ENCODE measurements at places on chromosomes 16 and 17. TPM values are rescaled to one million over a fixed set of nuclear protein-coding genes. Genes with fewer than 3 reads are reported as not detected.

The MVP gene
- total RNA-seq: 450 TPM

The TMEM92 gene
- 11.1 TPM for total RNA-seq

The SIAH1 gene
- 27.9 TPM for total RNA-seq

The OTOA gene
- not detected for total RNA-seq

The KRTAP9-2 gene
- not detected for total RNA-seq

The CBX8 gene
- 5.0 TPM for total RNA-seq

The KRTAP4-11 gene
- total RNA-seq: not detected

The ABCA10 gene
- 2.3 TPM for total RNA-seq

The SLC47A1 gene
- total RNA-seq: 1.0 TPM

The TIGD7 gene
- 3.1 TPM for total RNA-seq

The NFE2L1 gene
- total RNA-seq: 264 TPM

The CCL11 gene
- total RNA-seq: 10.9 TPM

The STAC2 gene
- 0.15 TPM for total RNA-seq

- no peak overlapping the region for H3K27ac ChIP-seq
- H3K36me3 ChIP-seq: no peaks in the 10 kb centered on the region
- no peaks in the 10 kb centered on the region for H3K4me1 ChIP-seq
- H3K27me3 ChIP-seq: no peaks in the 10 kb centered on the region
- no peak overlapping the region for H3K4me3 ChIP-seq
- no peak for DNase-seq
Measured at GRCh38 chr16:9533042-9533441, 441.6 kb downstream of the HAPSTR1 start.

- no peaks in the 10 kb centered on the region for H3K27me3 ChIP-seq
- no peaks in the 10 kb centered on the region for H3K36me3 ChIP-seq
- no peaks in the 10 kb centered on the region for H3K4me1 ChIP-seq
- peak; percentile 63 for DNase-seq
- no peak overlapping the region for H3K4me3 ChIP-seq
Measured at GRCh38 chr17:3843935-3844516, 2.0 kb downstream of the NCBP3 start.

GRCh38 chr17:74204474-74204873 lies 996 bp downstream of the RPL38 start:
- no peak for DNase-seq
- peak overlapping the region; percentile 62 for H3K27ac ChIP-seq
- peaks cover 6% of the 10 kb centered on the region for H3K36me3 ChIP-seq
- peak overlapping the region; percentile 67 for H3K4me3 ChIP-seq
- peaks cover 13% of the 10 kb centered on the region for H3K27me3 ChIP-seq

GRCh38 chr17:76079956-76080767 lies 1.2 kb downstream of the ZACN start:
- no peak for DNase-seq
- no peak overlapping the region for H3K4me3 ChIP-seq
- peaks cover 18% of the 10 kb centered on the region for H3K4me1 ChIP-seq
- no peak overlapping the region for H3K27ac ChIP-seq

GRCh38 chr17:79834565-79835469 lies 4.4 kb downstream of the CBX4 start:
- H3K4me3 ChIP-seq: no peak overlapping the region
- H3K4me1 ChIP-seq: peaks cover 25% of the 10 kb centered on the region
- no peaks in the 10 kb centered on the region for H3K36me3 ChIP-seq
- no peak overlapping the region for H3K27ac ChIP-seq

DNA sequence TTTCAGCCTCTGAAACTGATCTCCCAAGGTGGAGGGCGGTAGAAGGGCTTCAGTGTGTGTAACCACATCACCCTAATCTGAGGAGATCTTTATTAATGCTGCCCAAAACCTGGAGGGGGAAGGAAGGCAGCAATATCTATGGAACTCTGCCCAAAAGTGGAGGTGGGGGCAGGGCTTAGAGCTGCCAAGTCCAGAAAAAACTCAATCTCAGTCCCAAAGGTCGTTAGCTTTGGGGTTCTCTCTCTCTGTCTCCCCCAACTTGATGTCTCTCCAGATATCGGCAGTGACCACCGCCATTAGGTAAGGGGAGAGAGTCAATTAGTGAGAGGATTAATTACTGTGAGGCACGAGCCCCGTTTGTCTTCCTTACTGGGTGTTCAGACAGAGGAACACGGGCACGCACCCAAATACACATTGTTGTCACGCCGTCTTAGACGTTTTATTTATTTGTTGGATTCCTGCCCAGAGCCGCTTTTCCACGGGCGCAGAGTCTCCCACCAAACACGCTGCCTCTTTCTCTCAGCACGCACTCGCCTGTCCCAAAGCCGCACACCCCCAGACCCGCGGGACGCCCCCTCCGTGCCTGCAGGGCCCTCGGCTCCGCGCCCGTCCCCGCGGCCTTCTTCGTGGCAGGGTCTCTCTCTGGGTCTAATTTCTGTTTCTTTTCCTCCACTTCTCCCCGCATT lies 5.4 kb upstream of the LHX1 start:
- no peak overlapping the region for H3K27ac ChIP-seq
- DNase-seq: no peak
- no peaks in the 10 kb centered on the region for H3K36me3 ChIP-seq
- no peak overlapping the region for H3K4me3 ChIP-seq

- H3K4me1 ChIP-seq: no peaks in the 10 kb centered on the region
- no peak for DNase-seq
- H3K36me3 ChIP-seq: no peaks in the 10 kb centered on the region
- H3K27ac ChIP-seq: no peak overlapping the region
Measured at GRCh38 chr17:27283060-27283459, 10.9 kb upstream of the WSB1 start.

DNA sequence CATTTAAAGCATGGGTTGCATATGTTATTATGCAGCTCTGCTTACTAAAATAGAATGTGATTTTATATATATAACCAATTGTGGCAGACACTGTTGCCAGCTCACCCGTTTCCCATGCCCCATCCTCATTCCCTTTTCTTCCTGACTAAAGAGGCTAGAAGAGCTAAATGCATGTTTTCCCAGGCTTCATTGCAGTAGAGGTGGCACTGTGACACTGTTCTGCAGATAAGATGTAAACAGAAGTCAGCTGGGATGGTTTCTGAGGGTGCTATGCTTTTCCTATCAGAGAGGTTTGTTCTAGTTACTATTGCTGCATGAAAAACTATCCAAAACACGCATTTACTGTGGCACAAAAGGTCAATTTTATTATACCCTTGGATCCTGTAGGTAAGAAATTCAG lies 5.7 kb upstream of the TOB1 start:
- no peaks in the 10 kb centered on the region for H3K27me3 ChIP-seq
- no peaks in the 10 kb centered on the region for H3K36me3 ChIP-seq
- no peak overlapping the region for H3K27ac ChIP-seq

DNA sequence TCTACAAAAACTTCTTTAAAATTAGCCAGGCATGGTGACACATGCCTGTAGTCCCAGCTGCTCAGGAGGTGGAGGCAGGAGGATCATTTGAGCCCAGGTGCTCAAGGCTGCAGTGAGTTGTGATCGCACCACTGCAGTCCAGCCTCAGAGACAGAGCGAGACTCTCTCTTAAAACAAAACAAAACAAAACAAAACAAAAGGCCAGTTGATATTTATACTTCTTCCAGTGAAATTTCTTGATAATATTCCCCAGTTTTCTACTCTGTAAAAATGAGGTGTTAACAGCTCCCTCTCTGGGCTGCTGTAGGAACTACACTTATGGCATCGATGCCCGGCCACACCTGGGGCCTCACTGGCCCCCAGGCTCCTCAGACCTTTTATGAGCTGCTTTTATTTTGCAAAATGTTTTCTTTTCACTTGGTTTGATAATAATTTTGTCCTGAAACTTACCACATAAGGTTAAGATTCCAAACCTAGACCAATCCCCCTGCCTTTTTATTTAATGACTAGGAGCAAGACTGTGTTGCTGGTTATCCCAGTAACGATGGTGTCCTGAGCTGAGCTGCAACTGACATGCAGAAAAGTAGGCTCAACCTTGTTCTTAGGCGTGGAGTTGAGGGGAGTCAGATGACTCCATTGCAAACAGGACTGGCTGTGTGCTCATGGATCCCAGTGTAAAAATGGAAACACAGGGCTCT lies 17.6 kb downstream of the MAPK8IP3 start:
- peaks cover 16% of the 10 kb centered on the region for H3K4me1 ChIP-seq
- H3K4me3 ChIP-seq: no peak overlapping the region
- H3K27me3 ChIP-seq: no peaks in the 10 kb centered on the region
- H3K27ac ChIP-seq: no peak overlapping the region

DNA sequence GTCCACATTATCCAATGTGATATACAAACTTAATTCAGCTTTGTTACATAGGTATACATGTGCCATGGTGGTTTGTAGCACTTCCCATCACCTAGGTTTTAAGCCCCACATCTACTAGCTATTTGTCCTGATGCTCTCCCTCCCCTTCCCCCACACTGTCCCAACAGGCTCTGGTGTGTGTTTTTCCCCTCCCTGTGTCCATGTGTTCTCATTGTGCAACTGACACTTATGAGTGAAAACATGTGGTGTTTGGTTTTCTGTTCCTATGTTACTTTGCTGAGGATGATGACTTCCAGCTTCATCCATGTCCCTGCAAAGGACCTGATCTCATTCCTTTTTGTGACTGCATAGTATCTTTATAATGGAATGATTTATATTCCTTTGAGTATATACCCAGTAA lies 196.7 kb downstream of the CDH11 start:
- DNase-seq: no peak
- H3K36me3 ChIP-seq: no peaks in the 10 kb centered on the region
- H3K27me3 ChIP-seq: no peaks in the 10 kb centered on the region
- no peak overlapping the region for H3K27ac ChIP-seq
- no peaks in the 10 kb centered on the region for H3K4me1 ChIP-seq

DNA sequence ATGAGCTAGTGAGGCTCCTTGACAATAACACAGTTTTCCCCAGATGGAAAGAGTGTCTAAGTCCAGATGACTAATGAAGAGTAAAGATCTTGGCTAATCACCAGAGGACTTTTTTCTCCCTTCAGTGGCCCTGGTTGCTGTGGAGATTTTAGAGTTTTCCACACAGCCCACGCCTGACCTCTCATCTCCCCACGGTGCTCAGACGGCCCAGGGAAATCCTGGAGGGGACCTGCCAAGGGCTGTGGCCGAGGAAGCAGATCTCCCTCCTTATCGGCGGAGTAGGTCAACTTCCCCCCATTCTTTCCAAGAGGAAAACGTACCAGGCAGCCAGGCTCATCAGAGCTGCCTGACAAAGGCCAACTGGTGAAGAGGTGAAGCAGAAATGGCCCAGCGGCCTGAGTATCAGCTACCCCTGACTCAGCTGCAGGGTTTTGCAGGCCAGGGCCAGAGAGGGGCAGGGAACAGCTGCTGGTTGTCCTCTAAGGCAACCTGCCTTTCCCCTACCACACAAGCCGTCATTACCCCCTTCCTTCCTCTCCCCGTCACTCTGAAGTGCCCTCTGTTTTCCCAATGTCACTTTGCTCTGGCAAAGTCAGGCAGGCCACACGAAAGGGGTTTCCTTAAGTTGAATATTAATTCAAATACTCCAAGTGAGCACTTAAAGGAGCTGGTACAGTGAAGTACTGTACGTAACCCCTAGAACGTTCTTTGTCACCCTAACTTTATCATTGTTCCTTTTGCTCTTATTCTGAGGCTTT lies 140.2 kb upstream of the ADAMTS18 start:
- no peaks in the 10 kb centered on the region for H3K4me1 ChIP-seq
- no peak for DNase-seq
- no peaks in the 10 kb centered on the region for H3K36me3 ChIP-seq

GRCh38 chr16:89575247-89576152 lies at the start of gene CPNE7:
Gene CPNE7 (plus strand): TSS chr16:89575758. CDS start chr16:89575898, 140 bp downstream.
- H3K27ac ChIP-seq: no peak within 1 kb of the TSS
- H3K36me3 ChIP-seq: no peaks in the 10 kb centered on the region
- H3K4me3 ChIP-seq: peak within 1 kb of the TSS; percentile 26
- H3K27me3 ChIP-seq: peaks cover 32% of the 10 kb centered on the region
- peaks cover 11% of the 10 kb centered on the region for H3K4me1 ChIP-seq

DNA sequence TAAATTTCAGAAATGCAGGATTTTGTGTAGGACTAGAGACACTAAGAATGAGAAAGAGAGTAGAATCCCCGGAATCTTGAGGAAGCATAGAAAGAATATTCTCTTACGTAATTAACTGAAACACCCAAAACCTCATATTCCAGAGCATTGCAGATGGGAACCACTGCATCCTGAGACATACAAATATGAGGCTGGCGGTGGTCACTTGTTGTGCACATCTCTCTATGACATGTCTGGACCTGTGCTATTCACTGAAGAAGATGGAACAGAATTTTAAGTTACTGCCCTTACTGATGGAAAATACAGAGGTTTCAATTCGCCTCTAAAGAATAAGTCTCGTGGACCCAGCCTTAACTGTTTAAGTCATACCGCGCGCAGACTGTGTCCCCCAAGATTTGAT lies 806 bp downstream of the RAD51C start:
- peak overlapping the region; percentile 59 for H3K27ac ChIP-seq
- H3K36me3 ChIP-seq: no peaks in the 10 kb centered on the region
- no peaks in the 10 kb centered on the region for H3K27me3 ChIP-seq
- no peak for DNase-seq
- peaks cover 7% of the 10 kb centered on the region for H3K4me1 ChIP-seq
- H3K4me3 ChIP-seq: peak overlapping the region; percentile 63

GRCh38 chr16:68144008-68144407 lies 58.8 kb downstream of the NFATC3 start:
- H3K4me3 ChIP-seq: no peak overlapping the region
- no peaks in the 10 kb centered on the region for H3K4me1 ChIP-seq
- H3K27me3 ChIP-seq: no peaks in the 10 kb centered on the region

GRCh38 chr16:22926105-22926751 lies 112.3 kb downstream of the HS3ST2 start:
- H3K27me3 ChIP-seq: no peaks in the 10 kb centered on the region
- no peaks in the 10 kb centered on the region for H3K36me3 ChIP-seq
- H3K4me3 ChIP-seq: no peak overlapping the region

DNA sequence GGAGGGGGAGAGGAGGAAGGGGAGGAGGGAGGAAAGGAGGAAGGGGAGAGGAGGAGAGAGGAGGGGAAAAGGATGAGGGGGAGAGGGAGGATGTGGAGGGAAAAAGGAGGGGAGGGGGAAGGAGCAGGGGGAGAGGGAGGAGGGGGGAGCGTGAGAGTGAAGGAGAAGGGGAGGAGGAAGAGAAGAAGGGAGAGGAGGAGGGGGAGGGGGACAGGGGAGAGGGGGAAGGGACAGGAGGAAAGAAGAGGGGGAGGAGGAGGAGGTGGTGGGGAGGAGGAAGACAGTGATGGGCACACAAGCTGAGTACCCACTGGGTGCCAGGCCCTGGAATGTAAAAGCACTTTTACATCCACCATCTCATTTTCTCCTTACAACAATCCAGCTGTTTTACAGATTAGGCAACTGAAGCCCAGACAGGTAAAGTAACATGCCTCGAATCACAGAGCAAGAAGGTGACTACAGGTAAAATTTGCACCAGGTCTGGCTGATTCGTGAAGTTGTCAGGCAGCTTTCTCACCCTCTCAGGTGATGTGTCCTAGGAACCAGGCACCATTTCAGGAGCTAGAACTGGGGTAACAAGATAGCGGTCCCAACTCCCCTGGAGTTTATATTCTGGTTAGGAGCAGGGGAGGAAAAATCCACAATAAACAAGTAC lies 10.0 kb upstream of the LITAF start:
- H3K4me3 ChIP-seq: no peak overlapping the region
- peaks cover 6% of the 10 kb centered on the region for H3K4me1 ChIP-seq
- H3K36me3 ChIP-seq: no peaks in the 10 kb centered on the region
- H3K27me3 ChIP-seq: no peaks in the 10 kb centered on the region

- no peaks in the 10 kb centered on the region for H3K36me3 ChIP-seq
- H3K4me3 ChIP-seq: no peak overlapping the region
- H3K27me3 ChIP-seq: no peaks in the 10 kb centered on the region
Measured at GRCh38 chr16:83792391-83792790, 15.4 kb upstream of the HSBP1 start.

- H3K4me3 ChIP-seq: no peak overlapping the region
- H3K4me1 ChIP-seq: no peaks in the 10 kb centered on the region
- DNase-seq: no peak
- no peaks in the 10 kb centered on the region for H3K36me3 ChIP-seq
Measured at GRCh38 chr16:88471575-88471974, 18.5 kb downstream of the ZFPM1 start.

- H3K4me3 ChIP-seq: no peak overlapping the region
- DNase-seq: no peak
- H3K36me3 ChIP-seq: no peaks in the 10 kb centered on the region
- no peak overlapping the region for H3K27ac ChIP-seq
- no peaks in the 10 kb centered on the region for H3K27me3 ChIP-seq
- no peaks in the 10 kb centered on the region for H3K4me1 ChIP-seq
Measured at GRCh38 chr17:6420173-6420641, 14.7 kb downstream of the AIPL1 start.

All from colonic mucosa (tissue), 4 donors.